NCI-H1417 treated with DMSO at 0.1 percent for 48 hours (cell line): ENCODE measurements at places on chromosomes 7 and 10.

DNA sequence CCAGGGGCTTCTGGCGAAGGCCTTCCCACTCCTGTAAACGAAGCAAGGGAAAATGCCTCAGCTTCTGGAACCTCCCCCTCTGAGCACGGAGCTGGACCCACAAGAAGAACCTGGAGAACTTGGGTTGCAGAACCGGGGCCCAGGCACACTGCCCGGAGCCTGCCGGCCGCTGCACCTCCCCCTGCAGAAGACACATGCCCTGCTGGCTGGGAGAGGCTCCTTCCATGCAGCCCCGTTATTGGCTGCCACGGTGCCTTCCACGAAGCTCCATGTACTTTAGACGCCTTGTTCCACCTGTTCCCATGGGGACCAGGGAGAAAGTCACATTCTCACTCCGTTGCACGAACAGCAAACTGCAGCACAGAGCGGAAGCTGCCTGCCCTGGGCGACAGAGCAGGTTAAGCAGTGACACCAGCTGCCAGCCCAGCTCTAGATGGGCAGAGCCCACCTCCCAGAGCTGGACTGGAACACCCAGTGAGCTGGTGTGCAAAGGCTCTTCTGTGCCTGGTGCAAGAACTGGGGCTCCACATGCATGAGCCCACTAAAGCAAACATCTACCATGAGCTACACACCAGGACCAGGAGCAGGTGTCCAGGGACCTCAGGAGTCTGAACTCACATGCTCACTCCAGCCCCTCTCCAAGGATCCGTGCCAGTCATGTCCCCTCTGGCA, 70.1 kb downstream of the TNS3 start:
- DNase-seq, result no peak

- no peak for DNase-seq
These were observed 34.5 kb upstream of the MEOX2 start for GRCh38 chr7:15720849-15721471.

- no peak for DNase-seq
These were observed 104.2 kb downstream of the EMX2 start for GRCh38 chr10:117646718-117647117.

- no peak for DNase-seq
These were observed 241.5 kb downstream of the CACNB2 start for GRCh38 chr10:18381679-18382078.
